ENCODE measurements at places on chromosomes 1 and 21.

GRCh38 chr1:96416111-96416595 lies 305.4 kb upstream of the PTBP2 start:
- DNase-seq, result no peak

DNA sequence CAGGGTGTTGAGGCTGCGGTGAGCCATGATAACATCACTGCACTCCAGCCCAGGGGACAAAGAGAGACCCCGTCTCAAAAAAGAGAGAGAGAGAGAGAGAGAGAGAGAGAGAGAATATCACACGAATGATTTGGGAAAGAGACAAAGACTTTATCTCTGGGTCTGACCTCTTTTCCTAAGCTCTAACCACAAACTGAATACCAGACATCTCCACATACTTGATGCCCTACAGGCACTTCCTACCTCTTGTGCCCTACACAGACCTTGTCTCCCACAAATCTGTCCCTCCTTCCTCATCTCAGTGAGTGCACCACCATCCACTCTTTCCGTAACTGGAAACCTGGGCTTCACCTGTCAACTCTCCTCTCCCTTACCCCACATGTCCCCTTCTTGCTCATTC lies 27.0 kb upstream of the PTCH2 start:
- no peak for DNase-seq

DNA sequence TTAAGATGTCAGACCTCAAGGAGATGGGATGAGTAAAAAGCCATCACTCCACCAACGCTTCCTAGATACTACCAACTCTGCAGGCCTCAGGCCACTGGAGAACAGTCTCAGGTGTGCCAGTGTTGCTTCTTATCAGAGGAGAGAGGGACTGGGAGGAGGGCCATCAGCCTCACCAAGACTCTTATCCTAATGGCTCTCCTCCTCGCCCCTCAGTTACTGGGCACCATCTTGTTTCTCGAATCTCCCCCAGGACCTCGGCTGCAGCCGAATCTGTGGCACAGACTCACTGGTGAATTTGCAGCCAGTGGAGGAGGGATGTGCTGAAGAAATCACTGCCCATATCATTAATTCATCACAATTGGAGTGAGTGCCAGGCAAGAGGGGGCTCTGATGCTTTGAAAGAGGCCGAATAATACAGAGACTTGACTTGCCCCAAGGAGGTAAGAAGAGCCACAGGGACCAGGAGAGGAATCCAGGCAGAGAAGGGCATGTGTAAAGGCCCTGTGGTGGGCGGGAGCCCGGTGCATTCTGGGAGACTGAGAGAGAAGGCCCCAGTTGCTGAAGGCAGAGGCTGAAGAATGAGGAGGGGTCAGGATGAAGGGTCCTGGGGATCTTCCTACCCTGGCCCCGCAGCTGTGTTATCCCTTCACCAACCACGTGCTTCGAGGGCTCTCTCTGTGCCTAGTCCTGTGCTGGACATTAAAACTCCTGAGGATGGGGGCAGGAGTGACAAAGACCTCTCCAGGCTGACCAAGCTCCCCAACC lies 129.8 kb downstream of the PTPRU start:
- no peak for DNase-seq

- no peak for DNase-seq
Observed at GRCh38 chr1:205664399-205665017, 15.8 kb downstream of the SLC45A3 start.

GRCh38 chr1:211697356-211697755 lies 21.9 kb upstream of the NEK2 start:
- DNase-seq, result no peak

DNA sequence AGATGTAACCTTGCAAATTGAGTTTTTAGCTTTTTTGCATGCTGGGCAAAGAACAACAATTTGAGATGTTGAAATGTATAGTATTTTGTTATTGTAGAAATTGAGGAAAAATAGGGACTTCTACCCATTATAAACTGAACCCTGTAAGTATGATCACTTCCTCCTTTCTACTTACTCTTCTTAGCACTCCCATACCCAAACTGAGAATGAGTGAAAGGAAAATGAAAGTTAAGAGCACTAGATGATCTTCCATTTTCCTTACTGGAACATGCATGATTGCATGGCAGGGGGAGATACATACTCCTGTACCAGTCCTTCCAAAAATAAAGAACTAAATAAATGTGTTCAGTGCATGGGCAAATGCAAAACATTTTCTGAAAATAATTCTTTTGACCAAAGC lies 107.4 kb upstream of the KIAA1614 start:
- no peak for DNase-seq

DNA sequence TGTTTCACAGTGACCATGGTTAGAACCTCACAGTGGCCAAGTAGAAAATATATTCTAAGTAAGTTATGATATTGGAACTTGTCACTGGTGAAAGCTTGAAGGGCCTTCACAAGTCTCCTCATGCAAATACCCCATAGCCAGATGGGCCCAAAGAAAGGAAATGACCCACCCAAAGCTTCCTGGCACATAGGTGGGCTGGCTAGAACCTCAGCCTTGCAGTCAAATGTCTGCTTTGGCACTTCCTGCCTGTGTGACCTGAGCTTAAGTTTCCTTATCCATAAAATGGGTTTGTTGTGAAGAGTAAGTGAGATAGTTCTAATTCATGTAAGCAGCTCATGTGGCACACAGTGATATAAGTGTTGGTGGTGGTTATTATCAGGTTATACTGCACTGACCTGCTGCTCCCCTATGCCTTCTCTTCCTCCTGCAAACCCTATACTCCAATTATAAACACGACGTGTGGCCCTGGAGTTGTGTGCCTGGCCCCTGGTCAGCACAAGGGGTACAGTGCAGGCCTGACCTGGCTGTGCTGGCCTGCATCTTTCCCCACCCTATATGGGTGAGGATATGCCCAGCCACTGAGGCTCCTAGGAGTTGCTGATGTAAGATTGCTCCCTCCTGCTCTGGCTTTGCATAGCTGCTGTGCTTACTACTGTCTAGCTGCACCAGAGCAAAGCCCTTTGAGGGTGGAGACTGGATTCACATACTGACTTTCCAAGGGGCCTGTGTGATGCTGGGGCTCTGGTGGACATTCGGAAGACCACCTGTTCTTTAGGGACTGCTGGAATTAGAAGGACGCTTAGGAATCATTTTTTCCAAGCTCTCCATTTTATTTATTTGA lies 4.7 kb upstream of the SLFNL1 start:
- no peak for DNase-seq

- DNase-seq, result no peak
Observed at GRCh38 chr1:156481527-156481926, 19.0 kb downstream of the MEF2D start.

- DNase-seq, result no peak
Observed at GRCh38 chr21:44568667-44569556, 4.6 kb upstream of the KRTAP10-4 start.

DNA sequence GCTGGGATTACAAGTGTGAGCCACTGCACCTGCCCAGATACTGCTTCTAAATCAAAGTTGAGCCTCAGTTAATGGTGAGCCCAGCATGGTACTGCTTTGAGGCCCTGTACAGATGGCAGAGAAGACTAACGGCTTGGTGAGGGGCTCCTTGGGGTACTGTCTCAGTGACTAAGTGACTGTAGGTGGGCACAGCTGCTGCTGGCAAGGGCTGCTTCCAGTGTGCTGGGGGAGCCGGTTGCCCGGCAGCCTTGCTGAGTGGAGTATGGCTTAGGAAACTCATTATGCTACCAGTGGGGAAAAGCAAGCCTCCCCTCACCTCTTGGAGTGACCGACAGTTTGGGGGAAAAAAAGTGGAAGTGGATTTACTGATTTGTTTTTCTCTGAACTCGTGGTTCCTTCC lies 23.6 kb upstream of the ARHGEF10L start:
- DNase-seq, result no peak

DNA sequence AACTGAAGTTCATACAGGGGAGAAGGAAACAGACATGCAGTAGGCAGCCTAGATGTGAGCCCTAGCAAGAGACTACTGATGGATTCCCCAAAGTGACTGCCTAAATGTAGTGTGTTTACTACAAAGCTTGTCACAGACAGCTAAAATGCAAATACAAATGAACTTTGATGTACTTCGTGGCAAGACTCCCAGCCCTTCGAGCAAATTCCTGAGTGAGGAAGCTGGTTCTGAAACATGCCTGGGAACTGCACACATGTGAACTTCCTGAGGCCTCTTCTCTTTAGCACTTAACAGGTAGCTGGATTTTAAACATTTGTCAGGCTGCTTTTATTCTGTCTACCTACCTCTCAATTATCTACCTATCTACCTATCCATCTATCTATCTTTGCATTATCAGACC lies 6.7 kb upstream of the IRF2BP2 start:
- DNase-seq, result no peak

- DNase-seq, result no peak
Observed at GRCh38 chr21:25464275-25464674, 143.0 kb downstream of the MRPL39 start.

- peak; percentile 42 for DNase-seq
Observed at GRCh38 chr1:114756949-114757454, 782 bp downstream of the CSDE1 start.

DNA sequence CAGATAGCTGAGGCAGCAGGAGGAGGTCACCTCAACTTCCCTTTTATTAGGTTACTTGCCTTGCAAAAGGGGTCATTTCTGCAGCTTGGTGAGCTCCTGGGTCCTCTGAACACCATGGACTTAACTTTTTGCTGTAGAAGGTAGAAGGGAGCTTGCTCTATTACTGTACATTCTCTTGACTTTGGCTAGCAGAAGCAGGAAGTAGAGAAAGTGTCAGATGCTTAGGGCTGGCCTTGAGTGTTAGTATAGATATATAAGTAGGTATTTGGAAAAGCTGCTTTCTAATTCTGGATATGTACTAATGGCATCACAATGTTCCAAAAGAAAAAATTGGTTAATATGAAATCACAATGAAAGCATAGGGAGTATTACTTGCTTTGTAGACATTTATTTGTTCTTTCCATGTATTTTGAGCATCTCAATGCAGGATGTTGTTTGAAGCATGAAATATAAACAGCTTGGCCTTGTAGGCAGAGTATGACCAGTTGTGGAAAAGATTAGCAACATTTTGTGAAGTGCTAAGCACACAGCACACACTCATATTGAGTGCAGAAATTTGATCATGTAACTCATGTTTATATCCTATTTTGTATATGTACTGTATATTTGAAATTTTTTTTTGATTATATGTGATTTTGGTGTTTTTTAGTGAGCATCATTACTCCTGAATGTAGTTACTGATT lies 108.8 kb downstream of the DYRK1A start:
- no peak for DNase-seq

- no peak for DNase-seq
Observed at GRCh38 chr1:35264035-35264434, 4.5 kb upstream of the ZMYM4 start.

DNA sequence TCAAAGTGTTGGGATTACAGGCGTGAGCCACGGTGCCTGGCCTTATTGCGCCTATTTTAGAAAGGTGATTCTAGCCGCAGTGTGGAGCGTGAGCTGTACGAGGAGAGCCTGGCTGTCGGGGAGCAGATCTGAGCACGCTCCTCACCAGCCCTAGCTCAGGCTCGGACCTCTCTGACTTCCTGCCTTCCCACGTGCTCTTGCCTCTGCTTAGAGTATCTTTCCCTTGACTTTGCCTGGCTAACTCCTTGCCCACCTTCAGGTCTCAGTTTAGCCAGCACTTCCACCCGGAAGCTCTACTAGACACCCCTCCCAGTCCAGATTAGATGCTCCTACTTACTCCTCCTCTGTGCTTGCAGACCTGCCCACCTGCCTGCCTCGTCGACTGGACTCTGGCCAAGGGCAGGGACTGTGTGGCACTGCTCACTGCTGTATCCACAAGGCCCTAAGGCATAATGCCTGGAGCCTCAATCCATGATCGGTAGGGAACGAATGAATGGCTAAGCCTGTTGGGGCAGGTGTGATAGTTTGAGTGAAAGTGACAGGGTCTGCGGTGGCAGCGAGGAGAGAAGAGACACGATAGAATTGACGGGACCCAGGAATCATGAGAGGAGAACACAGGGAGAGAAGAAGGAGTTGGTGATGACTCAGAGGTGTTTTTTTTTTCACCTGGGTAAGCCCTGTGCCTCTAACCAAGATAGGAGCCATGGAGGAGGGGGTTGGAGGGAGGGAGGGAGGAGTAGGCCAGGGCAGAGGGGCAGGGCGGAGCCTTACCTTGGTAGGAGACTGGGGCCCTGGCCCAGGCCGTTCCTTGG lies 28.1 kb upstream of the WASF2 start:
- DNase-seq, result no peak

- DNase-seq, result no peak
Observed at GRCh38 chr1:166988974-166989515, at the start of gene MAEL. Gene MAEL (plus strand): TSS chr1:166989280. CDS start chr1:166989353, 73 bp downstream.

DNA sequence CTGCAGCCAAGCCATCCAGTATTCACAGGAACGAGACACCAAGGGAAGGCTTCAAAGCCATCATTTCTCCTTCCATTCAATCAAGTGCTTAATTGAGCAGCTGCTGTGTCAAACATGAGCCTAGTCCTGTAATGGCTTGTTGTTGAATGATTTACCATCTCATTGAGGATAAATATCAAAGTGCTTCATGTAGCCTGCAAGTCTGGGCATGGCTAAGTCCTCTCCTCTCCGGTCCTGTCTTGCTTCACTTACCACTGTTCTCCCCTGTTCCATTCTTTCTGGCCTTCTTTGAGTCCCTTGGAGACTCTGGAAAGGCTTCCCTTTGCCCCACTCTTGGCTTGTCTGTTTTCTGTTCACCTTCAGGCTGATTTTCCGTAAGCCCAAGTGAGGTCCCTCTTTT lies 279.8 kb downstream of the PBX1 start:
- no peak for DNase-seq

- DNase-seq, result peak; percentile 73
Observed at GRCh38 chr1:110746644-110747259, 72.0 kb upstream of the KCNA3 start.

GRCh38 chr1:162003830-162004215 lies 19.8 kb downstream of the OLFML2B start:
- no peak for DNase-seq

- DNase-seq, result no peak
Observed at GRCh38 chr1:7753641-7754040, 17.5 kb upstream of the VAMP3 start.

DNA sequence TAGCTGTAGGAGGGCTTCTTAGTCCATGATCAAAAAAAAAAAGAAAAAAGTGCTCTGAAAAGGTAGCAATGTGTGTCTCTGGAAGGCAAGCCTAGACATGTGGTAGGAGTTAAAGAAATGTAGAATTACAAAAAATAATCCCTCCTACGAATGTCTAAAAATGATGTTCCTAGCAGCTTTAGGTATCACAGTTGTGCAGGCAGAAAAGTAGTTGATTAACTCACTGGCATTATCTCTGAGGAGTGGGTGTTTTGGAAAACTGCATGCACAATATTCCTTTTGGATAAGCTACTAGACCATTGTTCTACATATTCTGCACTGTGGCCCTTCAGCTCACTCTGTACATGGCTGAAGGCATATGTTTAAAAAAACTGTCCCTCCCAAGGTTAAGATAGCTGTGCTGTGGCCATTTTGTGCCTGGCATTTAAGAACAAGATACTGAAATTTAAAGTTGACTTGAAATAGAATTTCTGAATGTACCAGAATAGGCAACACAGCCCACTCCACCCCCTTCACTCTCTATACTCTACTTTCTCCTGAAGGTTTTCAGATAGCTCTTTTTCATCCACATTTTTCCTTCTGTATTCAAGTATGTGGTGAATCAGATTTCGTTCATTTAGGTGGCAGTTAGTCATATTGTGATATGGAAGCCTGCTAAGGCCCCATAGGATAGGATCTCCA lies 463.9 kb upstream of the LRRC7 start:
- no peak for DNase-seq
